ENCODE measurements at places on chromosomes 16 and 17.
A peak's percentile ranks its signal among the peaks of the same experiment; 100 is the strongest.

- DNase-seq: no peak
These were observed 467.8 kb downstream of the MAF start for GRCh38 chr16:79132701-79133100.

DNA sequence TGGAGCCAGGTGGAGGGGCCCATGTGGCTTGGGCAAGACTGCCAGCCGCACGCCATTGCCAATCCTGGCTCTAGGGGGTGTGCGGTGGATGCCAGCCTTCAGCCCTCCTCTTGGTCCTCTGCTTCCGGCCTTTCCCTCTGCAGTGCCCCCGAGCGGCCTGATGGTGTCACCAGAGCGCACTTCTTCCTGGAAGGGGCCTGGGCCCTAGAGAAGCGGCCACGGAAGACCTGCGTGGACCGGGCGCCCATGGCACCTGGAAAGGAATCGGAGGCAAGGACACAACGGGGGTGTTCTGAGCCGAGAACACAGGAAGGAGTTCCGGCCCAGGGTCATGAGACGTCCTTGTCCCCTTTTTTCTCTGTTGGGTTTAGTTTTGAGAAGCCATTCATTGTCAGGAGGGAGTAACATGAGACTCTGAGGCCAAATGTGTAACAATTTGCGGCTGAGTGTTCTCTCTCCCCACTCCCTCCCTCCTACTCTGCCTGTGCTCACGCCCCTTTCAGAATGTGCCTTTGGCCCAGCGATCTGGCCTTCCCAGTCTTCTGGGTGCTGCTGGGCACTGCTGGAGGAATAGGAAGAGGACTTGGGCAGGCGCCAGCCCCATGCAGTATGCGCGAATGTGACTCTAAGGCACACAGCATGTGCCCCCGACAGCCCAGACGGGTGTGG is 92.8 kb downstream of the IRX3 start:
- DNase-seq: peak; percentile 81

DNA sequence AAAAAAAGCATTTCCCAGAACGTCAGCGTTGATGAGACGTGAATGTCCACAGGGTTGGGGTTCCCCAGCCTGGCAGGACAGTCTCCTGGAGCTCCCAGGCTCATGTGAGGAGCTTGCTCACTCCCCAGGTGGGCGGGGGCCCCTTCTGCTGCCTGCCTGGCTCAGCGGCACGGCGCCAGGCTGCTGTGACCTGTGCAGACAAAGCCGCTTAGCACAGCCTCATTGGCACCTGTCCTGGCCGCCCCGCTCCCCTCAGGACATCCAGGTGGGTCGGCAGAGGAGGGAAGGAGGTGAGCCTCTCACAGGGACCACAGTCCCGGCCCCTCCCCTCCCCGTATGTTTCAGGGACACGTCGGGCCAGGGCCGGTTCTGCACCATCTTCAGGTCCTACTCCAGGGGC is 12.9 kb upstream of the WFIKKN1 start:
- no peak for DNase-seq

DNA sequence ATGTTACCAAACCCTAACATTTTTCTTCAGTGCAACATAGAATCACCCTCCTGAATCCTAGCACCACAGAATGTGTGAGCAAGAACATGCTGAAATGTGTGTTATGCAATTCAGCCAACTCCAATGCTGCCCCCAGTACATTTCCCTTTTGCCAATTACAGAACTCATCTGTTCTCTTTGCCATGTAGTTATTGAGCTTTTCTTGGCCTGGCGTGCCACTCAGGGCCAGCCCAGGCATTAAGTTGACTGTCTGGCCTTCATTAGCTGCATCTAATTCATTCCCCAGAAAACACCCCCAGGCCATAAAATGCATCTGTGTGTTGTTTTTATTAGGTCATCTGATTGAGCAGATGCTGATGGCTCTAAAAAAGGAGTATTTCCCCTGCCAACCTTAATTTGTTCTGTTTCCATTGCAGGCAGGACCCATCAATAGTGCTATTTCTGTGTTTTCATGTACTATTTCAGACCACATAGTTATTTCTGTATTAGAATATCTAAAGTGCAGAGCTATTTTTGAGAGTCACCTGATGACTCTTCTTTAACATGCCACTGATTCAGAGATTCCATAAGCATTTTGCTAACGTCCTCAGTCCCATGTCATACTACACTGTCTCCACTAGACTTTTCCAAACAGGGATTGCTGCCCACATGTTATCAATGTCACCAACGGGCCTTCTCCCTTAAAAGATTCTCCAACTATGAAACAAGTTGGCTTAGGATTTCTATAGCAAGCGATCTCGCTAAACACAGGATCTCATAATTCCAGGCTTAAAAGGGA is 969.7 kb downstream of the CDH11 start:
- peak; percentile 21 for DNase-seq
